ENCODE measurements at places on chromosomes 5 and 9.
A peak's percentile ranks its signal among the peaks of the same experiment; 100 is the strongest.

DNA sequence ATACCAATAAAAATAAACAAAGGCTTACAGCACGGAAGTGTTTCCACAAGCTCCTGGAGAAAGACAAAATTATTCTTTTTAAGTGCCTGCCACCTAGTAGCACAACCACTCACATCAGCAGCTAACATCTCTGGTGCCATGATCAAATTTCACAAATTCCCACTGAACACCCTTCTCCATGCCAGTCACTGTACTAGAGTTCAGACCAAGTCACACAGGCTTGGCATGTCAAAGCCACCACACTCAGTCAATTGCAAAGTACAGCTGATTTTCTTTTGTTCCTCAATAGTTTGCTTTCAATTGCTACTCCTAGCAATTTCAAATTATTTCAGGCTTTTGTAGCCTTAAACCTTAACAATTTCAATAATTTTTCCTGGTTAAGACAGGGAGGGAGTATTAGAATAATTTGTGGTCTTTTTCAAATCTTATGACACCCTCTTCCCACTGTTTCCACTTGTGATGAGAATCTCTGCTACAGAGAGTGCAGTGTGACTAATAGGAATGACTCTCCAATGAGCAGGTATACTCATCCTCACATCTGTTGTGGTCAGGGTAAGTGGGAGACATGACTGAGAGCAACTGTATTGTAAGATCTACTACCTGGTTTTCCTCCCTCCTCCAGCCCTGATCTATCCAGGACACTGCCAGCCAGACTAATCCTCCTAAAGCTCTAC, 46.2 kb downstream of the RNF145 start:
- no peak for DNase-seq

DNA sequence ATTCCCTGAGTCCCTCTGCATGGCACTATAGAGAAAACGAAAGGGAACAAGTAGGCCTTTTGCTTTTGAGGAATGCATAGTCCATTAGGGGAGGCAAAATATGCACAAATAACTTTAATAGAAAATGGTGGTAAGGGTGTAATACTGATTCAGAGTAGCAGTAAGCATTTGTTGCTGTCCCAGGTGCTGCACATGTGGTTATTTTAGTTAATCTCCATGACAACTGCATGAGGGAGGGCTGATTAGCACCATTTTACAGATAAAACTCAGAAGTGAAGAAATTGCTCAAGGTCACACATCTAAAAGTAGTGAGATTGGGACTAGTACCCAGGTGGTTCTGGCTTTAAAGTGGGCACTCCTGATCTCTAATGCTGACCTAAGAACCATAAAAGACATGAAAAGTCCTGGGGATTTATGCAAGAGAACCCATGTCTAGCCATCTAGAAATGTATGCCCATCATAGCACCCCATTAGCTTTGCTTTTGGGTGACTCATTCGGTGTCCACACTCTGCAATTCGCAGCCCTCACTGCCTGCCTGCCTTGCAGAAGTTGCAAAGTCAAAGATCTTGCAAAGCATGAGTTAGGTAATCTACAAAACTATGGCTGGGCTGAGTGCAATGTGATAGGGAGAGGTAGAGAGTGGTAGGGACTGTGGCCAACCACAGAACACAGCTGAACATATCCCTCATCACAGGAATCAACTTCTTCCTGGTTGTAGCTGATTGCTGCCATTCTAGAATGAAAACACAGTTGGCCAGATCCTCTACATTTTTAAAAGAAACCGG, 195.2 kb downstream of the PTTG1 start:
- no peak for DNase-seq

DNA sequence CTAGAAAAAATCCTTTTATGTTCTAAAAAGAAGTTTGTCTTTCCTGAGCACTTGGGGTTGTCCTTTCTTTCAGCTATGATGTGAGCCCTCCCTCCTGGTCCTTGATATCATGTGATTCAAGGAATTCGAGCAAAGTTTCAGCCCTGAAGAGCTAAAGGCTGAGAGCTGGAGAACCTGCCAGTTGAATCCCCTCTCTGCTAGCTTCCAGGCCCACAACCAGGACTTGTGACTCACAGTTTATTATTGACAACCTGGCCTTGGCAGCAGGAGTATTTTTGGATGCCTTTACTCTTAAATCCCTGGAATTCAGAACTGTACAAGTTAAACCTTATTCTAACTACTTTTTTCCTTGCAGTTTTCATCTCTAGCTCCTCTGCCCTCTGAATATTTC, 182.8 kb downstream of the SPOCK1 start:
- DNase-seq: peak; percentile 22

DNA sequence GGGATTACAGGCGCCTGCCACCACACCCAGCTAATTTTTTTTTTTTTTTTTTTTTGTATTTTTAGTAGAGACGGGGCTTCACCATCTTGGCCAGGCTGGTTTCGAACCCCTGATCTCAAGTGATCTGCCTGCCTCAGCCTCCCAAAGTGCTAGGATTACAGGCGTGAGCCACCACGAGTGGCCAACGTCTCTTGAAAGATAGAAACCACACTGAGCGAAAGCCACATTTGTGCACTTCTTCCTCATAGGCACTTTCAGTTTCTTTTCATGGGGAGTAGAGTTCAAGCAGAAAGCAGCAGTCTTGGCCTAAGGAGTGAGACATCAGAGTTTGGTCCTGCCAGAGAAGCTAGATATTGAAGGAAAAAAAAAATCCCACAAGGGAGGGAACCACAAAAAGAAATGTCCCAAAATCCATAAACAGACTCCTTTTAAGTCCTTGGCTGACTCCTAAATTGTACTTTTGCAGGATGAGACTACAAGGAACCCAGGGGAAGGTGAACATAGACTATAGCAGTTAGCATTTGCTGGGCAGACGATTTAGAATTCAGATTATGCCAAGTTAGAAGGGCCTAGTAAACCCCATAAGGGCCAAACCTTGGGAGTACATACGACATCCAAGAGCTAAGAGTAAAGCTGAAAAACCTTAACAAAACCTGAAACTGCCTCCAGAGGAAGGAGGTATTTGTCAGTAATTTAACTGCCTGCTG, 43.9 kb upstream of the GLIPR2 start:
- DNase-seq: no peak

GRCh38 chr5:1386274-1386717, 41.4 kb upstream of the CLPTM1L start:
- DNase-seq: peak; percentile 78

- DNase-seq: no peak
These were observed 28.7 kb downstream of the TPD52L3 start for GRCh38 chr9:6356904-6357303.

DNA sequence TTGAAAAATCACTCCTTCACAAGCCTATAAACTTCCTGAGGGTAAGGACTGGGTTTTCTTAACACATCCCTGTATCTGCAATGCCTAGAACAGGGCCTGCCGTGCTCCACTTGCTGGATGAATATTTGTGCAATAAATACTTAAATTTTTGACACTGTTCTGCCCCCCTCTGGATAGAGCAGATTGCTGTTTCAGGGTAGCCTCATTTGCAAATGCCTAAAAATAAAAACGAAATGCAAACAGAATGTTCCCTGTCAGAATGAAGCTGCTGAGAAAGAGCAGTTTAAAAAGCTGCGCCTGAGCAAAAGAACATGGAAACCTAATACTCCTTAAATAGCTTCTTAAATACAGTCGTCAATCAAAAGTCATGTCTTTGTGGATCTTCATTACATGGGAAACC, 385.3 kb downstream of the PRELID2 start:
- no peak for DNase-seq

DNA sequence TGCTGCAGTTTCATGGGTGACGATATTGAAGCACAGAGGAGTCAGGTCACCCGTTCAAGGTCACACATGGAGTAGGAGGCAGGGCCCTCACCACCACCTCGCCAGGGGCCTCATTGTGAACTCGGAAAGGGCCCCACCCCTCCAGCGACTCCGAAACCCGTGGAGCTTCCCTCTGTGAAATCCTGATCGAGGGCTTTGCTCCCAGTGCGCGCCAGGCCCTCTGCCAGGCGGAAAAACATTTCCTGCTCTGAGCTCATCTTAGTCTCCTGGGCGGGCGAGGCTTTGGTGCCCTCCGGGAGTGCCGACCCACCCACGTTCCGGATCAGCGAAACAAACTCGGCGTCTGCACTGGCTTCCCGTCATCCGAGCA, 75.0 kb upstream of the FCN1 start:
- DNase-seq: no peak

GRCh38 chr5:76990899-76991459, 38.1 kb downstream of the CRHBP start:
- no peak for DNase-seq

GRCh38 chr5:171270136-171270535, 38.9 kb upstream of the TLX3 start:
- DNase-seq: no peak

- peak; percentile 41 for DNase-seq
These were observed 65.3 kb downstream of the ARHGEF37 start for GRCh38 chr5:149646564-149646963.

- DNase-seq: no peak
These were observed 164.4 kb downstream of the ZSWIM6 start for GRCh38 chr5:61496446-61496845.

- DNase-seq: no peak
These were observed 61.7 kb downstream of the HSPA4 start for GRCh38 chr5:133113331-133114061.
